ENCODE measurements at places on chromosomes 13 and 19. TPM values are rescaled to one million over a fixed set of nuclear protein-coding genes. Genes with fewer than 3 reads are reported as not detected.

The ZNF829 gene
- total RNA-seq, result 4.1 TPM

GRCh38 chr13:26950546-26950945 is 190.0 kb upstream of the GPR12 start:
- no peak for DNase-seq

The C19orf81 gene
- 1.1 TPM for total RNA-seq

DNA sequence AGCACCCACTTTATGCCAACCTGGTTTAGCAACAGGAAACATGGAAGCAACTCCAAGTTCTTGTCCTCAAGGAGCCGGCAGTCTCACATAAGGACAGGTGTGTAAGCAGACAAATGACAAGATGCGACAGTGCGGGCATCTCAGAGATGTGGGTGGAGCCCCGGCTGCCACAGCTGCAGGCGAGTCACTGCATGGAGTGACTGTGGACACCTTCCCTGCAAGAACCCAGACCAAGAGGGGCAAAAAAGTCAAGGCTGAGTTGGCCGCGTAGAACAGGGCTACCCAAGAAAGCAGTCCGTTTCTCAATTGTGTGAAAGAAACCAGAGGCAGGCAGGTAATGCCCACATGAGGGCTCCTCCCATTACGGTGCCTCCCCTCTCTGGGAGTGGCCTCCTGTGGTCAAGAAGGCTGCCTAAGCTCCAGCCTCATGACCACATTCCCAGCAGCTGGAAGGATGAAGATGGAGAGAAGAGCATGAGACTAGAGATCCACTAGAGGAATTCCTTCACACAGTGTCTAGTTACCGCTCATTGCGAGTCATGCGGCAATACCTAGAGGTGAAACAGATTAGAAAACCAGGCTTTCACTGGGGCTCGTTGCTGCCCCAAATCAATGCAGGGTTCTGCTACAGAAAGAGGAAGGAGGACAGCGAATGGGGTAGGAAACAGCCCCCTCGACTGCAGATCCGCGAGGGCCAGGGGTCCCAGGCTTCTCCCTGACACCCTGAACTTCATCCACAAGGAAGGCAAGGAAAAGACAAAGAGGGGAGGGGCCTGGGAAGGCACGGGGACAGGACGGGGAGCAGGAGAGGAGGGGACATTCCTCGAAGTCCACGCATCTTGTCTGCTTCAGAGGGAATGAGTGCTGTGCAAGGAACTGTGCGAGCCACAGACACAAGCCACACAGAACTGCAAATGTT is 80.2 kb downstream of the SPACA7 start:
- DNase-seq, result no peak

DNA sequence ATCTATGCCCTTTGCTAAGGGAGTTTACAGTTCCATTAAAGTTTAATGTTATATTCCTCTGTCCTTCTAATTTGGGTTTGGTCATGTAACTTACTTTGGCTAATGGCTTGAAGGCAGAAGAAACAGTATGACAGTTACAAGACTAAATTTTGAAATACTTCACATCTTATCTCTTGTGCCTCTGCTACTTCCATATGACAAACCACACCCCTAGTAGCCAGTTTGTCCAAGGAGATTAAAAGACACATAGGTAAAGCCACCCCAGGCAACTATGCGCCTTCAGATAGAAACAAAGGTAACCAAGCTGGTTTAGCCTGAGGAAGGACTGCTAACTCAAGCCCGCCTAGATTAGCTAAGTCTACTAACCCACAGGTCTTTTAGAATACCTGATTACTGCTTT is 273.4 kb upstream of the MIR17HG start:
- DNase-seq, result no peak

- DNase-seq, result no peak
Observed at GRCh38 chr13:51229101-51229719, 7.0 kb downstream of the FAM124A start.

GRCh38 chr13:40316301-40316700 is 350.1 kb downstream of the FOXO1 start:
- no peak for DNase-seq

The ZNF763 gene
- not detected for total RNA-seq

All from HT1080 (cell line).